ENCODE measurements at places on chromosomes 1 and 21.

GRCh38 chr1:201528631-201529252 is 10.2 kb upstream of the NAV1 start:
- DNase-seq: no peak

GRCh38 chr1:84427250-84428188 is 29.2 kb downstream of the DNASE2B start:
- DNase-seq: no peak

GRCh38 chr1:234246638-234247116 is 126.6 kb upstream of the COA6 start:
- no peak for DNase-seq

GRCh38 chr1:242224461-242224860 is 225.6 kb upstream of the MAP1LC3C start:
- no peak for DNase-seq

DNA sequence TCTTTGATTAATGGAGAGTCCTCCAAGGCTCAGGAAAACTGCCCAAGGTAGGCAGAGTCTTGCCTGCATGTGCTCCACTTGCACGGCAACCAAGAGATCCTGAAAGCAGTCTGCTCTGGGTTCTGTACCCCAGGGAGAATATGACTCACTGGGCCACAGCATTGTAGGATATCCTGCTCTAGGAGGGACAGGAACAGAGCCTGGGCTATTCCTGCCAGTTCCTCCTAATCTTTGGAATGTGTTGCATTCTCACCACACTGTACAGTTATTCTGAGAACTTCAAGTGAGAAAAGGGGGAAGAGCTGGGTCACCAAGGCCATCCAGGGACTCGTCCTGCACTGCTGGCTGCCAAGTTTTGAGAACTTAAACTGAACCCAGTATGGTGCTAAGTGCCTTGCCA is 278.5 kb downstream of the MATN1 start:
- no peak for DNase-seq

- DNase-seq: no peak
These were observed 90.6 kb upstream of the KCTD3 start for GRCh38 chr1:215476541-215476940.

GRCh38 chr1:178417858-178418257 is 78.9 kb downstream of the CLEC20A start:
- peak; percentile 17 for DNase-seq

DNA sequence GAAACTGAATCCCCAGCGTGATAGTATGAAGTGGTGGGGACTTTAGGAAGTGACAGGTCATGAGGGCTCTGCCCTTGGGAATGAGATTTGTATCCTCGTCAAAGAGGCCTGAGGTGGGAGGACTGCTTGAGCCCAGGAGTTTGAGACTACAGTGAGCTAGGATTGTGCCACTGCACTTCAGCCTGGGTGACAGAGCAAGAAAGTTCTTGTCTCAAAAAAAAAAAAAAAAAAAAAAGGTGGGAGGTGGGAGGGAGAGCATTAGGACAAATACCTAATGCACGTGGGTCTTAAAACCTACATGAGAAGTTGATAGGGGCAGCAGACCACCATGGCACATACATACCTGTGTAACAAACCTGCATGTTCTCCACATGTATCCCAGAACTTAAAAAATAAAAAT is 24.0 kb upstream of the RERE start:
- no peak for DNase-seq

DNA sequence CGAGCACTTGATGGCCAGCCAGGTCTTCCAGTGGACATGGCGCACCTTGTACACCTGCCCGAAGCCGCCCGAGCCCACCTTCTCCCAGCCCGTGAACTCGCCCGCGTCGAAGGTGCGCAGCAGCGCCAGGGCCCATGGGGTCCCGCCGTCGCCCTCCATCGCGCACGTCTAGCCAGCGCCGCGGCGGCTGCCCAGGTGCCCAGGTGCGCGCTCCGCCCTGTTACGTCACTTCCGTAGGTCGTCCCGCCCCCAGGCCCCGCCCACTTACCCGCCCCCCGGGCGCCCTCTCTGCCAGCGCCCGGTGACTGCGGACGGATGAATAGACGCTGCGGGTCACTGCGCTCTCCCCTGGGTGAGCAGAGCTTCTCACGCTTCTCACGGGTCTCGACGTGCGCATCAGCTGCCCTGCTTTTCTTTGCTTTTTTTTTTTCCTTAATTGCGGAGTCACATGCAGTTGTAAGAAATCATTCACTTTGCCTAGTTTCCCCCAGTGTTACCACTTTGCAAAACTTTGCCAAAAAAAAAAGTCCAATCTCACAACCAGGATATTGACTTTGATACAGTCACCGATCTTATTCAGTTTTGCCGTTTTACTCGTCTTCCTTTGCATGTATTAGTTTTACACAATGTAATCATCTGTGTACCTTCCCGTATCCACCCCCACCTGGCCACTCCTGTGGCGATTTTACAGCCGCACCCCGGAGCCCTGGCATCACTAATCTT is at the start of gene RIPK4:
Gene RIPK4, minus strand, starts transcription at position 170 of the 723 bp plus-strand sequence. Its CDS starts 11 bp downstream, at position 159.
- no peak for DNase-seq

GRCh38 chr1:35726450-35727433 is 8.1 kb upstream of the C1orf216 start:
- no peak for DNase-seq

DNA sequence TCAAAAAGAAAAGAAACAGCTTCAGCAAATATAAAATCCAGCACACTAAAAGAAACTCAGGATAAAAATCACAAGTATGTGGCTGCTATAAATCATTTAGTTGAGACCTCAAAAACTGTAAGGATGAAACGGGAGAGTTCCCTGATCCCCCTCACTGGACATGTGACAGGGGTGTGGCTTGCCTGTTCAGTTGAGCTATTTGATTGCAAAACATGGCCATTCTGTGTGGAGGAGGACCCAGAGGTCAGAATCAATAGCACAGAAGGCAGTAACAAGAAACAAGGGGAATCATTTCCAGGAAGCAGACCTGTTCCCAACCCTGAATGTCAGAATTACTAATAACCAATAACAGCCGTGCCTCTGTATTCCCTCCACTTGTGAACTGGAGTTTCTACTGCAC is 27.9 kb downstream of the RBM11 start:
- no peak for DNase-seq

DNA sequence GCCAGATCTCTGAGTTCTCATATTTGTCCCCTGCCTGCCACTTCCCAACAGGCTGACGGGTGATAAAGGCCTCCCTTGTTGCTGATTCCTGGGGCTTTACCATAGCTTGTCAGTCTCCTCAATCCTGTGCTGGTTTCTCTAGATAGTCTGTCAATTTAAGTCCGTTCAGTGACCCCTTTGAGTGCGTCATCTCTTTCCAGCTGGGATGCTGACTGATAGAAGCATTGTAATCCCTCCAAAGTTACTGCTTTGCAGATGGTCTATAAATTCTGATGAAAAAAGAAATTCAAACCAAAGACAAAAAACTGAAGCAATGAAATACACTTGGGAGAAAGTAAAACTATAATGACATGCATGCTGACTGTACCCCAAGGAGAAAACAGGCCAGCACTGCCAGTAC is 28.3 kb downstream of the RHOU start:
- DNase-seq: no peak

DNA sequence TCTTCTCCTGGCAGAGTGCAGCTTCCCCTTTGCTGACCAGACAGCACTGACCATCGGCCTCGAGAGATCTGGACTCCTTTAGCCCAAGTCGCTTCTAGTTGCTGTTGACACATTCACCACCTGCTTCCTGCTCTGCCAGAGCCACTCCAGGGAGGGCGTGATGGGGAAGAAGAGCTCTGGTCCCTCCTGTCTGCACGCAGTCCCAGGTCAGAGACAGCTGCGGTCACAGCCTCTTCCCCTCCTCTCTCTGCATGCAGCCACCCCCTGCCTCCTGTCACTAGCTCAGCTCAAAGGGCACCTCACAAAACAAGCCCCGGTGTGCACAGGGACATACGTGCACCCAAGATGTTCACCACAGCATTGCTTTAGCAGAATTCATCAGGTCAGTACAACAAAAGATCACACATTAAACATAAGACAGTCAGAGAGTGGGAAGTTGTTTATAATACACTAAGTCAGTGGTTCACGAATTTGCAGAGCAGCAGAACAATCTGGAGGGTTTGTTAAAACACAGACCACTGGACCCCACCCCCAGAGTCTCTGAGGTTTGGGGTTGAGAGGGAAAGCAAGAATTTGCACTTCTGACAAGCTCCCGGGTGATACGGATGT is 132.9 kb downstream of the SYF2 start:
- no peak for DNase-seq

DNA sequence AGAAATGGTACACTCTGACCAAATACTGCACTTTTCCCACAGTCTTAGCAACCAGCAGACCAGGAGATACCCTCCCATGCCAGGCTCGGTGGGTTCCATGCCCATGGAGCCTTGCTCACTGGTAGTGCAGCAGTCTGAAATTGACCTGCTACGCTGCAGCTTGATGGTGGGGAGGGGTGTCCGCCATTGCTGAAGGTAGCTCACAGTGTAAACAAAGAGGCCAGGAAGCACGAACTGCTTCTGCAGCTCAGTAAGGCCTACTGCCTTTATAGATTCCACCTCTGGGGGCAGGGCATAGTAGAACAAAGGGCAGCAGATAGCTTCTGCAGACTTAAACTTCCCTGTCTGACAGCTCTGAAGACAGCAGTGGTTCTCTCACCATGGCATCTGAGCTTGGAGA is 12.3 kb upstream of the IFI44L start:
- no peak for DNase-seq

- DNase-seq: no peak
These were observed 193.0 kb downstream of the CACNA1E start for GRCh38 chr1:181676269-181676668.

DNA sequence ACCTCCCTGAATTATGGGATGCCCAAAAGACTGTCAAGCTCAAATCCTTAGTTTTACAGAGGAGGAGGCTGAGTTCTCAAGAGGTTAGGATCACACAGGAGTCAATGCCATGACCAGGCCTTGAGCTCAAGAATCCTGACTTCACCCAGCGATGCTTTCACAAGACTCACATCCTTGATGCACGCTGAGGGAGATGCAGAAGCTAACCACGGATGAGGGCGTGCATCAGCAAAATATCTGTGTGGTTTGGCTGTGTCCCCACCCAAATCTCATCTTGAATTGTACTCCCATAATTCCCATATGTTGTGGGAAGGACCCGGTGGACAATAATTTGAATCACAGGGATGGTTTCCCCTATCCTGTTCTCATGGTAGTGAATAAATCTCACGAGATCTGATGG is 133.2 kb downstream of the KCNJ6 start:
- DNase-seq: no peak

- no peak for DNase-seq
These were observed 438.5 kb downstream of the MATN1 start for GRCh38 chr1:30284728-30285475.

DNA sequence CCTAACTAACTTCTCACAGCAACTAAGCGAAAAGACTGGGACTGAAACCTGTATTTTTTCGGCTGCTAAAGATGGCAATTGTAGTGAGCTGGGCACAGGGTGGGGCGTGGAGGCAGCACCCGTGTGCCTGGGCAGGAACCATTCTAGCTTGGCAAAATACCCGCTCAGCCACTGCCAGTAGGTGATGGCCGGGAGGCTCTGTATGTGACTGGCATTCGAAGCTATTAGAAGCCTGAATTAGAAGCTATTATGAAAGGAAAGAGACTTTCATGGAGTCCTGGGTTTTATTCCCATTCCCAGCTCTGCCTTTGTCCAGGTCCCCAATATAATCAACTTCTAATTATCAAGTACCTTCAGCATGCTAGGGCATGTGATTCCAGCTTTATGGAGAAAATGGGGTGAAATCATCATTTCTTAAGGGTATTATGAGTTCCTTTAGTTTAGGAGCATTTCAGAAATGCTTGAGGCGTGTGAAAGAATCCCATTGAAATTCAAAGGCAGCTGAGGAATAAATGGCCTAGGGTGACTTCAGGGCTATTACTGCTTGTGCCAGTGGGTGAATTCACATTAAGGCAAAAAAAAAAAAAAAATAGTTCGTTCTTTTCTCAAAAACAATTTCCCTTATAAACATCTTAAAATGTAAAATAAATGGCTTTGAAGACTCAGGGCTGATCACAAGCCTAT is 125.6 kb downstream of the KCNN3 start:
- DNase-seq: no peak

DNA sequence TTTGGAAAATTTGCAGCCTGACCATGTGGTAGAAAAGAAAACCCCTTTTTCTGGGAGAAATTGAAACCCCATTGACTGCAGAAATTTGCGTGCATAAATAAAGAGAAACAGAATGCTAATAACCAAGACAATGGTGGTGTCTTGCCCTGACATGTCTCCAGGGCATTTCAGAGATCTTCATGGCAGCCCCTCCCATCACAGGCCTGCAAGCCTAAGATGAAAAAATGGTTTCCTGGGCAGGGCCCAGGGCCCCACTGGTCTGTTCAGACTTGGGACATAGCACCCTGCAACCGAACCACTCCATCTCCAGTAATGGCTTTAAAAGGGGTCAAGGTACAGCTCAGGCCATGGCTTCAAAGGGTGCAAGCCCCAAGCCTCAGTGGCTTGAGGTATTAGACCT is 71.6 kb upstream of the SGIP1 start:
- no peak for DNase-seq

GRCh38 chr1:7587108-7587772 is 183.9 kb upstream of the VAMP3 start:
- DNase-seq: no peak

All from fibroblast of skin of left biceps (primary cell).